Dorsolateral prefrontal cortex (tissue), 122 donors: ENCODE measurements at places on chromosomes 5 and 9.
A peak's percentile ranks its signal among the peaks of the same experiment; 100 is the strongest.

DNA sequence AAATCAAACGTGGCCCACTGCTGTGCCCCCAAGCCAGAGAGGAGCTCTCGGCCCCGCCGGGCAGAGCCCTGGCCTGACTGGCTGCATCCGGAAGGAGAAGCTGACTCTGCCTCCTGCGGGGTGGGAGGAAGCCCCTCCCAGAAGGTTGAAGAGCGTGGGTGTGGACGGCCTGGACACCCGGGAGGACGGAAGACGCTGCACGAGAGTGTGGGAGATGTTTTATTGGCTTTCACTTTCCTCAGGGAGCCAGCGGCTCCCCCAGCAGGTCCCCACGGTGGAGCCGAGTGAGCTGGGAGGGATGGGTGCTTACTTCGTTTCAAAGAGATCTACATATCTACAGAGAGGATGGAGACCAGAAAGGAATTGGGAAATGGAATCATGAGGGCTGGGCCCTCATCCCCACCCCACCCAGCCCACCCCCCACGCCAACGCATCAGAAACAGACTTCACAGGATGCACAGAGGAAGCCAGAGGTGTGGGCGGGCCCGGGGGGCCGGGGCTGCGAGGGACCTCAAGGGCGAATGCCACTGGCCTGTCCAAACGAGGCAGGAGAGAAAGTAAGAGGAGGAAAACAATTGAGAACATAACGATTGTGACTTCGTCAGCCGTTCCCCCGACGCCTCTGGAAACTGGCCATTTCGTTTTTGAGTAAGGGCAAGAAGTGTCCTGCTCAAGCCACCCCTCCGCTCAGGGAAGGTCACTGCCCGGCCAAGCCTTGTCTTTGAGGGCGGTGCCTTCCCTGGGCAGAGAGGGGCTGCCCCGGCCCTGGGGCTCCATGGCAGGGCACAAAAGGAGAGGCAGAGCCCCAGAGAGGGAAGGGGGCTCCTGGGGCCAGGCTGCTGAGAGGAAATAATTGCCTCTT is 32.1 kb downstream of the FAM163B start:
- no peak for DNase-seq

- DNase-seq: no peak
Observed at GRCh38 chr5:173915310-173916014, 27.3 kb downstream of the CPEB4 start.

DNA sequence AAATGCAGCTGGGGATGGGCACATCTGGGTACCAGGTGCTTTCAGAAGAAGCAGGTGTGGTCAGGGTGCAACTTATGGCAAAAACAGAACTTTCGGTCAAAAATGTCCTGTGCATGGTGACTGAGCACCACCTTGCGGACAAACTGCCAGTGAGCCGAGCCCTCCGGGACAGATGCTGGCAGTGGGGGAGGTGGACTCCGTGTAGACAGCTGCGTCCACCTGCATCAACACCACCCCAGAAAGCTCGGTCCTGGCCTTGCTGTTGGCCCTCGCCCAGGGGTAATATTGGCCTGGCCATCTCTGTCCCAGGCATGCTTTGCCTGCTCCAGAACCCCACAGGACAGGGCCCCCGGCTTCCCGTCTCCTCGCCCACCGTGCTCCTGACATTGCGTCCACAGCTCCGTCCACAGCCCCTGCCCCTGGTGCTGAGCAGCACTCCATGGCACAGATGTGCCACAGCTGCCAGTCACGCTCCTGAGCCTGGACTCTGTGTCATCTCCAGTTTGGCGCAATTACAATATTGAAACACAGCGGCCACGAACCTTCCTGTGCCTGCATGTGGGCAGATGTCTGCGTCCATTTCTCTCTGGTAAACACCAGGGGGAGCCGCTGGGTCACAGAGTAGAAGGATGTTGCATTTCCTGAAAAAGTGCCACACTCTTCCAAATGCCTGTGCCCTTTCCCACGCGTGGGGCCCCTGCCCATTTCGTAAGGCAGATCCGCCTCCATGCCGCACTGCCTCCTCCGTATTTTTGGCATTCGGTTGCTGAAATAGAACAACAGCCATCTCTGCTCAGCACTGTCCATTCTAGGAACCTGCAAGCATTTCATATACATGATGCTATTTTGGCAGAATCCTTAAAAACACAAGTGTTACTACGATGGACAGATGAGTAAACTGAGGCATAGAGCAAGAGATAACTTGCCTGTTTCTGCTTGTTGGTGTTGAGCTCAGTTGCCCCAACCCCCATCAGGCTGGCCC is 33.4 kb upstream of the SLC6A19 start:
- DNase-seq: peak; percentile 79

- DNase-seq: no peak
Observed at GRCh38 chr5:1515921-1516571, 7.7 kb downstream of the LPCAT1 start.

GRCh38 chr5:92761585-92761984 is 819.4 kb downstream of the NR2F1-AS1 start:
- DNase-seq: no peak
